KG1 (cell line): ENCODE measurements at places on chromosomes 3 and 15.

- no peak for DNase-seq
Observed at GRCh38 chr3:125281381-125281780, 68.8 kb upstream of the SLC12A8 start.

DNA sequence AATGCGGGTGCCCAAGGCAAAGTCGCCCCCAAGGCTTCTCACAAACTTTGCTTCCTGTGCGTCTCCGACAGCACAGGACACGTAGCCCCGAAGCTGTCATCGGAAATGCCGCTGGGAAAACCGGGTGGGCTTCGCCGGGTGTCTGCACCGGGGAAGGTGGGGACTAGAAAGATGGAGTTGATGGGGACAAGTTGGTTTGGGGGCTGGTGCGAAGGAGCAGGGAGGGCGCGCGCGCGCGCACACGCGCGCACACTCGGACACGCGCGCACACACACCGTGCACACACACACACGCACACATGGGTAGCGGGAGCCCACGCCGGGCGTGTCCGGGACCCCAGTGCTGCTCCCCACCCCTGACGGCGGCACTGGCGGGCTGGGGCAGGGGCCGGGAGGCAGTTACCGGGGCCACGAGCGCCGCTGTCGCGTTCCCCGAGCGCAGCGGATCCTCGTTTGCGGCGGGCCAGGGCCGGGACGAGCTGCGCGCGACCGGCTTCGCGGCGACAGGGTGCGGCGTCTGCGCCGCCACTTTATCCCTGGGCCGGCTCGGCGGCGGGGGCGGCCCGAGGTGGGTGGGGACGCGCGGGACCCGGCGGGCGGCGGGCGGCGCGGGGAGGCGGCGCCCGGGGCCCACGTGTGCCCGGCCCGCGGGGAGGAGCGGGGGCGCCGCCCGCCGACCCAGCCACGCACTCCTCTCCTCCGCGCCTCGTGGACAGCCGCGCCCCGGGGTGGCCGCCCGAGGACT lies 539 bp upstream of the MGLL start:
- no peak for DNase-seq

DNA sequence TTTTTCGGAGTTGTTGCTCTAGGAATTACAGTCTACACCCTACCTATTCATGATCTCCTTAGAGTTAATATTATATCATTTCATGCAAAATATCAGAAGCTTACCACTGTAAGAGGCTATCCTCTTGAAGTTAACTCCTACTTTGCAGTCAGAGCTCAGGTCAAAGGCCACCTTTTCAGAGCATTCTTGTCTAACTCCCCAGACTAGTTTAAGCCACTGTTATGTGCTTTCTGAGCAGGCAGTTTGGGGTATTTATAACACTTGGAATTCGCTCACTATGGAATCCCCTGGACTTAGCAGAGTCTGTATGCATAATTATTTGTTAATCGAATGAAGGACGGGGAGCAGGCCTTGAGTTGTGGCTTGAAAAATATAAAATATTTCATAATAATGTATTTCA lies 21.7 kb downstream of the MED12L start:
- DNase-seq: no peak

DNA sequence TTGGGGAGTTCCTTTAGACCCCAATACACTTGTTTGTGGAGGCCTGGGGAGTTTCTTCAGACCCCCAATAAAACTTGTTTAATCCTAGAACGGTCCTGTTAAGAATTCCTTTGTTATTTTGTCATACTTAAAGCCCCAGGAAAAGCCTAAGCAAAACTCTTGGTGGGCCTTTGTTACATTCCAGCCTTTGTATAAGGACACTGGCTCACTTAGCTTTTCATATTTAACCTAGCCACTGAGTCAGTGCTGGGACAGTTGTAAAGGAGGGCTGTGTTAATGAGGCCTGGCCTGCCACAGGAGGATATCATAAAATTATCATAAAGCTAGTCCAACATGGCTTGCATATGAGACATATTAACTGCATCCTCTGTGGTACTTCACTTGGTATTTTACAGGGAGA lies 760.1 kb downstream of the ZNF385D start:
- DNase-seq: no peak

DNA sequence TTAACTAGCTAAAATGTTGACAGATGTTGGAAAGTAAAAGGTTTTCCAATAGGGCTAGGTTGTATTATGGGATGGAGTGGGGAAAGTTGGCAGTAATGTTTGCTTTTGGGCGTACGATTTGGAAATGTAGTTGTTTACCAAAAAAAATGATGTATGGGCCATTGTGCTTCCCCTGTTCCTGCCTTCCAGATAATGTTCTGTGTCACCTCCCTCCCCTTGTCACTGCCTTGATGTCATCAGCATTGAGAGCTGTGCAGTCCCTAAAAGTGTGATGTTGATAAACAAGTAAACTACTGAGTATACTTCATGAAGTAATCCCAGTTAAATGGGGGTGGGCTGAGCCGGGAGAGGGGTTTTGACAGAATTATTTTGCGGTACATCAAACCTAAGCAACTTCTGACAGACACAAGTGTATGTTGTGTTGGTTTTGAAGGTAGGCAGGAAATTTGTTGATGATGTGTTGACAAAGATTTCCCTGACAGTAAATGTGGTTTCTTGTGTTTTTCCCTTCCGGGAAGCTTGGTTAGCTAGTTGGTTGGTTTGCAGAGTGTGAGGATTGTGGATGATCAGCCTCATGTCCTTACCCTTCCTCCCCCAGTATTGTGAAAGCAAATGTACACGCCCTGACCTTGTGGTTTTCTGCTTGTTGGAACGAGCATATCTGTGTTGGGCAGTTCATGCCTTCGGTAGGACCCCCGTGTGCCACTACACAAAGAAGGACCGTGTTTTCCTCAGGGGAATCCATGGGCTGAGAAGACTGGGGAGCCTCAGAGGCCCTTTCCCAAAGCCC lies 87.3 kb downstream of the PGPEP1L start:
- no peak for DNase-seq

- DNase-seq: no peak
Observed at GRCh38 chr3:122857019-122857418, 62.1 kb downstream of the SLC49A4 start.

- DNase-seq: no peak
Observed at GRCh38 chr3:40756500-40756899, 231.7 kb downstream of the ZNF621 start.

GRCh38 chr3:196772102-196772501 lies 32.4 kb downstream of the PAK2 start:
- DNase-seq: no peak

DNA sequence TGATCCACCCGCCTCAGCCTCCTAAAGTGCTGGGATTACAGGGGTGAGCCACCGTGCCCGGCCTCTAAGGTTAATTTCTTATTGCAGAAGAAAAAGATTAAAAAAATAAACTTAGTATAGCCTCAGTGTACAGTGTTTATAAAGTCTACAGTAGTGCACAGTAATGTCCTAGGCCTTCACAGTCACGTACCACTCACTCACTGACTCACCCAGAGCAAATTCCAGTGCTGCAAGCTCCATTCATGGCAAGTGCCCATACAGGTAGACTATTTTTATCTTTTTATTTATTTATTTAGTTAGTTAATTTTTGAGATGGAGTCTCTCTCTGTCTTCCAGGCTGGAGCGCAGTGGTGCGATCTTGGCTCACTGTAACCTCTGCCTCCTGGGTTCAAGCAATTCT lies 3.2 kb upstream of the FLNB start:
- no peak for DNase-seq

GRCh38 chr3:131421957-131422498 lies 40.5 kb downstream of the NUDT16 start:
- DNase-seq: no peak

DNA sequence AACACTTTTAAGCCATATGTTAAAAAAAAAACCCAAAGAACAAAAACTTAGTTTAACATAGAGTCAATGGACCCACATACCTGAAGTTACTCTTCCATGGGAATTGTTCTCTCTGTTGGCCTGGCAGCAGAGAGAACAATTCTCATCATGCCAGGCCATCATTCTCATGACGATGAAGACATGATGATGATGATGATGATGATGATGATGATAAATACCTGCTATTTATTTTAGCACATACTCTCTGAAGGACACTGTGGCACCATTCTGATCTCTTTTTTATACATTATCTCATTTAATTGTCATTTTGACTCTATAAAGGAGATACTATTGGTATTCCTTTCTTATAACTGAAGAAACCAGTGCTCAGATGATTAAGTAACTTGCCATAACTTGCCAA lies 366.9 kb downstream of the MFSD1 start:
- no peak for DNase-seq

- no peak for DNase-seq
Observed at GRCh38 chr3:70180664-70181063, 131.8 kb downstream of the MDFIC2 start.
